Cerebellar cortex (tissue), 1 donor: ENCODE measurements at places on chromosomes 1 and 21.
A peak's percentile ranks its signal among the peaks of the same experiment; 100 is the strongest.

- no peak for DNase-seq
Measured at GRCh38 chr1:105204836-105205371, 1455.2 kb downstream of the AMY1C start.

- DNase-seq: no peak
Measured at GRCh38 chr21:39003982-39004633, 179.1 kb downstream of the PSMG1 start.

DNA sequence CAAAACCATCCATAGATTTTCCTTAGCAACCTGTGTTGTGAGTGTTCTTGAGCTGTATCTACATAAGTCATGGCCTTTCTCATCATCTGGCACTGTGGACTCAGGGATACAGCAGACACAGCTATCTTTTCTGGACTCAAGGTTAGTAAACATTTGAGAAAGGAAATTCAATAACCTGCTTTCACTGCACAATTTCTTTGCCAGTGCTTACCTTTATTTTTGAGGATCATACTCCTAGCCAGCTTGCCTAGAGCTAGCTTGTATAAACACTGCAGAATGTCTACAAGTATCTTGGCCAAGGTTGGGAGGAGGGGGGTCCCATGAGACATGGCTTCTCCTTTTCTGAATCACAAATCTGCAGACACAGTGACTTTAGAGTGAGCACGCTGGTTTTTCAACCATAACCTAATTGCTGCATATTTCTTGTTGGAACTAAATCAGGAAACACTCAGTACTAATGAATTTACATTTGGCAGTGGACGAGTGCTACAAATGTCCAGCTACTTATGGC lies 27.2 kb downstream of the ADAMTS5 start:
- DNase-seq: peak; percentile 61

GRCh38 chr1:178243119-178243518 lies 149.2 kb downstream of the RASAL2 start:
- peak; percentile 46 for DNase-seq

DNA sequence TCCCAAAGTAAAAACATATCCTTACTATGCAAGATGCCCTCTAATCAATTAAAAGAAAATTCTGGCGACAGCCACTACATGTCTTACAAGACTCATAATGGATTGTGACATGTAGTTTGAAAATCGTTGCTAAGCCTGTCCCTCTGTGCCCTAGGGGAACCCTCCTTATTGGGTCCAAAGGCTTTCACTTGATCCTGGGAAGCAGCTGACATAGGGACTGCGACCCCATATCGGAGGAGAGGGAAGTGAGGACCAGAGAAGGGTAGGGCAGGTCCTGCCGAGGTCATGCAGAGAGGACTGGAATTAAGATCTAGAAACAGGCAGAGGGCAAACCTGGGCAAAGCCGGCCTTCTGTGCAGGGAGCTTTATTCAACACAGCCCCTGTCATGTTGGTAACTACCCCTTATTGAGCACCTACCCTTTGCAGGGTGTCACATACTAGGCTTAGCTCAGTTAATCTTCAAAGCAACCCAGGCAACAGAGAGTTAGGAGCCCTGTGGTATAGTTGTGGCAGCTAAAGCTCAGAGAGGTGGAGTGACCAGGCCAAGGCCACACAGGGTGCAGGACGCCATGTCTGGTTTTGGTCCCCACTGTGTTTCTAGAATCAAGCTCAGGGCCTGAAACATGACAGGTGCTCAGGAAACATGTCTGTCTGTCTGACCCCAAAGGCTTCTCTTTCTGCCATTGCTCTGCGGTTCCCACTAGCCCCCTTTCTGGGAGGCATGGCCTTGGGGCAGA lies 18.4 kb upstream of the IFNLR1 start:
- no peak for DNase-seq

DNA sequence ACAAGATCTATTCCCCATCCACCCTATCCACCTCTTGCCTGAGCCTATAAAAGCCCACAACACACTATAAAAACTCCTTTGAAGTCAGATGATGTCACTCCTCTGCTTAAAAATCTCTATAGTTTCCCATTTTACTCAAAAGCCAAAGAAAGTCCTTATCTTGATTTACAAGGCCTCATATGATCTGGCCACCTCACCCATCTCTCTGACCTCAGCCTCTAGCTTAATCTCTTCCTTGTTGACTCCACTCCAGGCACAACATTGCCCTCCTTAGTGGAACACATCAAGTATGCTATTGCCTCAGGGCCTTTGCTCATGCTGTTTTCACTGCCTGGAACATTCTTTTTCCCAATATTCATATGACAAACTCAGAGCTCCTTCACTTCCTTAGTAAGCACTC lies 33.3 kb downstream of the ZNF281 start:
- no peak for DNase-seq

DNA sequence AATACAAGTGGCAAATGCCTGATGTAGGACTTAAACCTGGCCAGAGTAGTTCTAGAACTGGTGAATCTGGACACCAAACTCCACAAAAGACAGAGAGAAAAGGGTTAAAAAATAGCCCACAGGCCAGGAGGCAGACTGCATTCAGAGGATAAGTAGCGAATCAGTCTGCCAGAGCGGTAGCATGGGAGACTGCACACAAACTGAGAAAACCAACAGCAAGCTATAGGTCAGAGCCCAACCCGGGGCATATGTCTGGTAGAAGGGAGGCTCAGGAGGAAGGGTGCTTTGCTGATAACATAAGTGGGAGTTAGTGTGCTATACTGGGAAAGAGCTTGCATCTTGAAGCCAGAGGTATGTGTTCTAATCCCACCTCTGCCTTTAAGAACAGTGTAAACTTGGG lies 4.0 kb downstream of the LRRC53 start:
- no peak for DNase-seq

GRCh38 chr1:176531036-176531435 lies 68.1 kb downstream of the PAPPA2 start:
- DNase-seq: no peak

DNA sequence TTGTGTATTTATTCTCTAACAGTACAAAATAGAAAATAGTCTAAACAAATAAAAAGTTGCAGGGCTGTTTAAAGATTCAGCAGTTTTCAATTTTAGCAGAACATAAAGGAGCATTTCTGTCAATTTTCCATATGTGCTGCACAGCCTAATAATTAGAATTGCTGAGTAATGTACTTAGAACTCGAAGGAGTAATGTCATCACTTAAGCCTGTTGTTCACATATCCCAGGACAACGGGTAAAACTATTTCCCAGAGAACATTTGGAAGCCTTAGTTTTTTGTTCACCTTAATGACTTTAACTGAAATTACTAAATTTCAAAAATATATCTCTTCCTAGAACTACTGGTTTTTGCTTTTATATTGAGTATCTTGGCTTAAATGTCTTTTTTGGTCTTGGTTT lies 81.6 kb downstream of the ZP4 start:
- no peak for DNase-seq

GRCh38 chr1:21341517-21342078 lies 51.3 kb upstream of the ECE1 start:
- DNase-seq: no peak

DNA sequence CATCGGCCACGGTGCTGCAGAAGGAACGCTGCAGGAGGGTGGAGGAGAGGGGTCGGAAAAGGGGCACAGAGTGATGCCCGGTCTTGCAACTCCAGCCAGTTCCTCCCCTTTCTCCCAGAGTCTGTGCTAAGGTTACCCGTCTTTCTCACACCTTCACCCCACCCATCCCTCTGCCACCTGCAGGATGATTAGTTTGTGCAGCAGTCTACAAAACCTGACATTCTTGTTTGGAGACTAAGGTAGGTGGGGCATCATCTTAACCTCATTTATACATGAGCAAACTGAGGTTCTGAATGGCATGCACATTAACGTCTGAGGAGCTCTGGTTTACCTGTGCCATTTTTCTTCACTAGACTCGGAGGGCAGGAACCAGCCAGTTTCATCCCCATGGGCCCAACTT lies 232.3 kb downstream of the GRIK3 start:
- no peak for DNase-seq

GRCh38 chr21:33114276-33114675 lies 44.3 kb downstream of the OLIG1 start:
- no peak for DNase-seq

- DNase-seq: no peak
Measured at GRCh38 chr1:156654700-156655099, 12.8 kb downstream of the BCAN start.

DNA sequence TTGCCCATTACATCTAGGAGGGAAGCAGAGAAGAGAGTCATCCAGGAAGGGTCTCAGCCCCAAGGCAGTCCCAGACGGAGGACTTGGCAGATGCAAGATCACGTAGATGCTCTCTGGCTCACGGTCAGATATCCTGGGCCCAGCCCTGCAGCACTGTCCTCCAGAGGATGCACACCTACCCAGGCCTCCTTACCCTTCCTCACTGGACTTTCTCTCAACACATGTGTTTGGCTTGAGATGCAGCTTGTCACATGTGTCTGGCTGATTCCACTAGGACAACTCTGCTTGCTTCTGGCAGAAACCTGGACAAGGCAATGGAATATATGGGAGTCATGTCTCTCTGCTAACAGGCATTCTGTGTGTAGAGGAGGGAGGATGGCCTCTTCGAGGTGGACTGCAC lies 32.4 kb upstream of the POU3F1 start:
- DNase-seq: no peak

- peak; percentile 64 for DNase-seq
Measured at GRCh38 chr1:183365676-183366075, 52.5 kb downstream of the NMNAT2 start.
